ENCODE measurements at places on chromosomes 2 and 18. TPM values are rescaled to one million over a fixed set of nuclear protein-coding genes. Genes with fewer than 3 reads are reported as not detected.

The CYS1 gene
- 2.0 TPM for total RNA-seq

The B3GNT7 gene
- total RNA-seq: 0.26 TPM

The ARHGAP28 gene
- 5.1 TPM for total RNA-seq

The PAX3 gene
- total RNA-seq: not detected

The NEU4 gene
- not detected for total RNA-seq

The FAM168B gene
- total RNA-seq: 84.3 TPM

The CLEC4F gene
- total RNA-seq: not detected

The CXCR4 gene
- 16.1 TPM for total RNA-seq

The HOXD11 gene
- total RNA-seq: not detected

The SERPINB3 gene
- not detected for total RNA-seq

The HAAO gene
- 0.53 TPM for total RNA-seq

The DHX57 gene
- total RNA-seq: 26.6 TPM

The PSMA8 gene
- not detected for total RNA-seq

The MC2R gene
- not detected for total RNA-seq

The NGEF gene
- 14.9 TPM for total RNA-seq

The DLX1 gene
- 0.62 TPM for total RNA-seq

The SRD5A2 gene
- not detected for total RNA-seq

The NEU2 gene
- total RNA-seq: not detected

The TXNDC2 gene
- total RNA-seq: not detected

The SLC14A1 gene
- total RNA-seq: 443 TPM

The C2orf49 gene
- 16.1 TPM for total RNA-seq

The VWC2L gene
- under 0.01 TPM for total RNA-seq

The BOLL gene
- not detected for total RNA-seq

The PSD4 gene
- 0.19 TPM for total RNA-seq

The MOGAT1 gene
- total RNA-seq: not detected

The DAW1 gene
- total RNA-seq: 4.1 TPM

The MARCHF4 gene
- 2.1 TPM for total RNA-seq

The TRIM43 gene
- not detected for total RNA-seq

The PRSS56 gene
- not detected for total RNA-seq

The TMEM247 gene
- total RNA-seq: not detected

The CDKL4 gene
- total RNA-seq: 1.7 TPM

The ANKRD30BL gene
- not detected for total RNA-seq

The BOK gene
- 4.9 TPM for total RNA-seq

The CD8B gene
- total RNA-seq: not detected

The ACVR1 gene
- total RNA-seq: 30.5 TPM

The ELOA2 gene
- not detected for total RNA-seq

The MORN2 gene
- 22.5 TPM for total RNA-seq

The NOSTRIN gene
- under 0.01 TPM for total RNA-seq
